ENCODE measurements at places on chromosomes 3 and 15. TPM values are rescaled to one million over a fixed set of nuclear protein-coding genes. Genes with fewer than 3 reads are reported as not detected.

The NR1D2 gene
- polyA plus RNA-seq: 22.3 TPM

- peak; percentile 42 for DNase-seq
These were observed 34.9 kb downstream of the PRKCD start for GRCh38 chr3:53195602-53196574.

DNA sequence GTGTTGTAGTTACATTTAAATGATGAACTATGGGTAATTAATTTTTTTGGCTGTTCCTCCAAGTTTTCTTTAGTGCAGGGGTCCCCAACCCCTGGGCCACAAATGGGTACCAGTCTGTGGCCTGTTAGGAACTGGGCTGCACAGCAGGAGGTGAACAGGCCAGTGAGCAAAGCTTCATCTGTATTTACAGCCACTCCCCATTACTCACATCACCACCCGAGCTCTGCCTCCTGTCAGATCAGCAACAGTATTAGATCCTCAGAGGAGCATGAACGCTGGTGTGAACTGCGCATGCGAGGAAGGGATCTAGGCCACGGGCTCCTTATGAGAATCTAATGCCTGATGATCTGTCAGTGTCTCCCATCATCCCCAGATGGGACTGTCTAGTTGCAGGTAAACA lies 75.9 kb upstream of the RPL35A start:
- DNase-seq: no peak

- DNase-seq: peak; percentile 23
These were observed 87.0 kb downstream of the FOXB1 start for GRCh38 chr15:60091157-60091556.

DNA sequence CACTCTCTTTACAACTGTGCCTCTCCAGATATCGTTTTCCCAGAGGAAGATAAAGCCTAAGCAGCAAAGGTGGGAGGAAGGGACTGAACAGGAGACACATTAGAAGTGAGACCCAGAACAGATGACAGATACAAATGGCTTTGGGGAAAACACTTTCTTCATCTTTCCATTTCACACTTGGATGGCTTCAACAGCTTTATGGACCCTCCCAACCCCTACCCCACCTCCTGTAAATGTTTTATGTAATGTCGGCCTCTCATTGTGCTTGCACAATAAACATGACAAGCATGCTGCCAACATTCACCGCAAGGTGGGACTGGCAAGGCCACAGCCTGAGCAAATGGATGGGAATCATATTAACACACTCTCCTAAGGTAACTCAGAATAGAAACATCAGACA lies 1088.6 kb downstream of the TUSC7 start:
- no peak for DNase-seq

The TPRG1 gene
- 0.77 TPM for polyA plus RNA-seq

DNA sequence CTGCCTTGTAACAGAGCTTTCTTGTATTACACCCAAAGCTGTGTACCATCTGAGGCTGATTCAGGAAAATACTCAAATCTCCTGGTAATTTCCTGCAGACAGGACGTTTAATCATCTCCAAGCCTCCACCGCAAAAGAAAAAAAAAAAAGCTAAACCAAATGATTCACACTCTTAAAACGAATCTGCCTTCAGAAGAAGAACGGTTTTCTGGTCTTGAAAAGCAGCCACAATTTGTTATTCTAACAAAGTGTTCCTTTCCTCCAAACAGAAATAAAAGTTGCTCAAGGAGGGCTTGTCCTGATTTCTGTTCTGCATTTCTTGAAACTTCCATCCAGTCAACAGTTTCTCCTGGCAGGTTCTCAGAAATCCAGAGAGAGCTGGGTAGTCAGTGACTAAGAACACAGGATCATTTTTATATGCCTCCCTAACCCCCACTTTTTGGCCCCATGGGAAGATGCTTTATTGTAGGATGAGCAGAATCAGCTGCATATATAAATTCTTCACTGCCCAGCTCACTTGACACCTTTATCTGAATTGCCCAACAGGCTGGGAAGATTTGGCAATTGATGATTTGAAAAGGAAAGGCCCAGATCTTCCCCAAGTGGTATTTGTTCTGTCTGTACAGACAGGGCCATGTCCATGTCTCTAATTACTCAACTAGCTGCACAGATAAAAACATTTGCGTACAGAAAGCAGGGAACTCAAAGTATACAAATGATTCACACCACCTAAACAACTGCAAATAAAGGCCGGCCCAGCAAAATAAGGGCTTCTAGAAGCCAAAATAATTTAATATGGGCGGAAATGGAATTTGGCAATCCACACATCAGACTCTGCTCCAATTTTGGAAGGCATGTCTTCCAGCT lies 41.0 kb upstream of the PRICKLE2 start:
- DNase-seq: peak; percentile 65

GRCh38 chr3:47429476-47430270 lies 46.1 kb downstream of the SCAP start:
- DNase-seq: no peak

DNA sequence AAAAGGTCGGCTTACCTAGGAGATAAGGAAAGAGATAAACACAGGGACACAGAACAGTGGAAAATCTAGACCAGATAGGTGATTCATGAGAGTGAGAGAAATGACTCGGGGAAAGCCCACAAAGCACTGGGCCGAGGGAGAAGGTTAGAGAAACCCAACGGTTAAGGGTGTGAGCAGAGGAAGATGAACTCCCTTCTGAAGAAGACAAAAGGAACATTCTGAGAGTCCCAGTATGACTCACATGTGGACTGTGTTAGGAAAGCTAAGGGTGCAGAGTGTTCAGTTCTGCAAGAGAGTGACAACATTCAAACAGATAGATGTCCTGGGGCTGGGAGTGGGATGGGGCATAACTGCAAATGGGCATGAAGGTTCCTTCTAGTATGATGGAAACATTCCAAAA lies 83.0 kb downstream of the CNTN3 start:
- DNase-seq: no peak

DNA sequence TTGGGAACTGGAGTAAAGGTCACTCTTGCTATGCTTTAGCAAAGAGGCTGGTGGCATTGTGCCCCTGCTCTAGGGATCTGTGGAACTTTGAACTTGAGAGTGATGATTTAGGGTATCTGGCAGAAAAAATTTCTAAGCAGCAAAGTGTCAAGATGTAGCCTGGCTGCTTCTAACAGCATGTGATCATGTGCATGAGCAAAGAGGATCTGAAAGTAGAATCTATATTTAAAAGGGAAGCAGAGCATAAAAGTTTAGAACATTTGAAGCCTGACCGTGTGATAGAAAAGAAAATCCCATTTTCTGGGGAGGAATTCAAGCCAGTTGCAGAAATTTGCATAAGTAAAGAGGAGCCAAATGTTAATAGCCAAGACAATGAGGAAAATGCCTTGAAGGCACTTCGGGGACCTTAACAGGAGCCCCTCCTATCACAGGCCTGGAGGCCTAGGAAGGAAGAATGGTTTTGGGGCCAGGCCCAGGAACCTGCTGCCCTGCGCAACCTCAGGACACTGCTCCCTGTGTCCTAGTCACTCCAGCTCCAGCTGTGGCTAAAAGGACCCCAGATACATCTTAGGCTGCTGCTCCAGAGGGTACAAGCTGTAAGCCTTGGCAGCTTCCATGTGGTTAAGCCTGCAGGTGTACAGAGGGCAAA lies 212.2 kb upstream of the LINGO1 start:
- DNase-seq: no peak

DNA sequence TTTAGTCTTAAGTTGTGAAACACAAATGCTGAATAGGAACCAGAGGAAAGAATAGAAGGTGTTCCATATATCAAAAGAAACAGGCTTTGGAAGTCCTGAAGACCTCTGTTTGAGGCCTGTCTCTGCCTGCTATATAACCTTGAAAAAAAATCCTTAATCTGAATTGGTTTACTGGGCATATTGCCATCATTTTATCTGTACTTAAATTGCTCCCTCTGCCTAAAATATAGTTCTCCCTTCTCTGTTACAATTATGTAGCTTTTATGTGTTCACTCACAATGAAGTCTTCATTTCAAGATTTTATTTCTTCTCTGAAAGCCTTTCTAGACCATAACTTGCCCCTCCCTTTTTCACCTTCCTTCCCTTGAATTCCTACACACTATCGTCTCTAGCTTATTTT lies 21.2 kb downstream of the ARL13B start:
- DNase-seq: no peak

- no peak for DNase-seq
These were observed 7.0 kb upstream of the UBE2Q2 start for GRCh38 chr15:75835990-75836958.

DNA sequence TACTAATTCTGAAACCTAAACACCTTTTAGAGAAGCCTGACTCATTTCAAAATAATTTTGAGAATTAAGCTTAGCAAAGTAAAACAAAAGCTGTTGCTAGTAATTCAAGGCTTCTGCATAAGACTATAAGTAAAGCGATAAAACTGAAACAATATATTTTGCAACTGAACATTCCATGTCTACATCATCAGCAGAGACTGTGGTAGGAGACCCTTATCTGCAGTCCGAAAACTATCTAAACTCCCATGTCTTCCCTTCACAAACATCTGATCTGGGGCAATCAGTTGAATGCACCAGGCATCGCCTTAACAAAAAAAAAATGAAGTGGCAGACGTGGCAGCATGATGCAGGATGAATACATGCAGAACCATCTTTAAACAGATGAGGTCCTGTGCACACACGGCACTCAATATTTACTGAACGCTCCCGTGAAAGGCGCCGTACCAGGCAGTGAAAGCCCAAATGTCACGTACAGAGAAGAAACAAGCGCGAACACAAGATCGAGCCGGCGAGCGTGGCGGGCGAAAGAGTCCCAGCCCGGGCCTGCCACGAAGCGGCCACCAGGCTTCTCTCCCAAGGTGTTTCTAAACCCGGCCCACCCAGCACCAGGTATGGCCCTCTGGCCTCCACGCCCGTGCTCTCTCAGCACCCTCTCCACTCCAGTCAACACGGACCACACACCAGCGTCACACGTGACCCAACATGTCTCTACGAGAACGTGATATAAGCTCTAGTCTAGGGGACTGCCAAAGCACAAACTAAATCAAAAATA lies 63.0 kb downstream of the CHSY1 start:
- peak; percentile 51 for DNase-seq

DNA sequence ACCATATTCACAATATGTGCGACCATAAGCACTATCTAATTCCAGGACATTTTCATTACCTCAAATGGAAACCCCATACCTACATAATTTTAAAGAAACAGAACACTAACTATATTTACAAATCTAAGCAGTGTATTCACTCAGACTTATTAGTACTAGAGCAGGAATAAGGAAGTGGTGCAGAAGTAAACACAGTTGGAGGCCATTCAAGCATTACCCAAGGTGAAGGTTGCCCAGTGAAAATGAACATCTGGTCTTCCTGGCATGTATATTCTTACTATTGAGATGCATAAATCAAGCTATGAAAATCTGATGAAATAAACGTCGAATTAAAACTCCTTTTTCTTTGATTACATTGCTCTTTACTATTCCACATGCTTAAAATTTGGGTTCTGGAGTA lies 78.9 kb upstream of the TTC14 start:
- DNase-seq: no peak
